ENCODE measurements at places on chromosomes 5 and 9. TPM values are rescaled to one million over a fixed set of nuclear protein-coding genes. Genes with fewer than 3 reads are reported as not detected.
A peak's percentile ranks its signal among the peaks of the same experiment; 100 is the strongest.

DNA sequence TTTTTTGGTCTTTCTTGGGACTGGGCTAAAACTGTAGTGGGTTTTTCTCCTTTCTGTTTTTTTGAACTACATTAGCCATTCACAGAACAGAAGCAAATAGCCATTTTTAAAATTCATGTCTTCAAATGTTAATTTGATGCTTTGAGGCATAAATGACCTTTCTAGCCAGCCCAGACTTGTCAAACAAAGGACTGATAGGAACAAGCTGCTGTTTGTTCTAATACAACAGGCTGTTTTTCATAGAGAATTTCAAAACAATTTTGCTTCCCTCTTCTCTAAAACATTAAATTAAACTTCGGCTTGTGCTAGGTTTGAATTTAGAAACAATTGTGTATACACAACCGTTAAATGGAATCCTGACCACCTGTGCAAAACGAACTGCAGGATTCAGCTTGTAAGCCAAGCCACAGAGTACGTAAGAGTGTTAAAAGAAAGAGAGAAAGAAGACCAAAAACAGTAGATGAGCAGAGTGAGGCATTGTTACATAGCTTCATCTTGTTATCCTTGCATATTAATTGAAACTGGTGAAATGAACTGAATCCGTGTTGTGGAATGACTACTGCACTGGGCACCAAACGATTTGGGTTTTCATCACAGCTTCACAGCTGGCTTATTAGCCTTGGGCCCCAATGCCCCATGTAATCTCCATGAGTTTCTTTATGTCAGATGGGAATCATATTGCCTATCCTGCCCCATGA, 100.0 kb downstream of the ZSWIM6 start:
- DNase-seq: no peak

ZFP2 gene
- 1.4 TPM for total RNA-seq

- DNase-seq: peak; percentile 80
Observed at GRCh38 chr9:107739601-107740082, 250.1 kb upstream of the KLF4 start.

DNA sequence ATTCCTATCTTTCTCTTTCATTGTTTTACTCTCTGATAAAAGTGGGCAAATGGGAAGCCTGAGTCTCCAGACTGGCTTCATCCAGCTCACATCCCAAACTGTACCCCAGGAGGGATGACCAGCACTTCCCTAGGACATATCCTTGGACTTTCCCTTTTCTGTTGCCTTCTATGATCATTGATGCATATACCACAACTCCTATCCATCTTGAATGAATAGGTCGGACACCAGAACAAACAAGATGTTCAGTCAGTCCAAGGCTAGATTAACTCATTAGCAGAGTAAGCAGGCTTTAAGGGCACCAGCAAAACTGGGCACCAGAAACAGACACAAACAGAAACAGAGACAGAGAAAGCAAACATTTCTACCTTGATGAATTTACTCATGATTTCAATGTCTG, 159.1 kb upstream of the RGMB start:
- DNase-seq: no peak

GRCh38 chr5:97096191-97096590, 46.2 kb downstream of the LIX1 start:
- DNase-seq: no peak

GRCh38 chr9:76891874-76892273, 14.0 kb downstream of the PRUNE2 start:
- DNase-seq: no peak

GRCh38 chr5:30592833-30593232, 600.7 kb upstream of the CDH6 start:
- no peak for DNase-seq

IRX4 gene
- total RNA-seq: not detected

DNA sequence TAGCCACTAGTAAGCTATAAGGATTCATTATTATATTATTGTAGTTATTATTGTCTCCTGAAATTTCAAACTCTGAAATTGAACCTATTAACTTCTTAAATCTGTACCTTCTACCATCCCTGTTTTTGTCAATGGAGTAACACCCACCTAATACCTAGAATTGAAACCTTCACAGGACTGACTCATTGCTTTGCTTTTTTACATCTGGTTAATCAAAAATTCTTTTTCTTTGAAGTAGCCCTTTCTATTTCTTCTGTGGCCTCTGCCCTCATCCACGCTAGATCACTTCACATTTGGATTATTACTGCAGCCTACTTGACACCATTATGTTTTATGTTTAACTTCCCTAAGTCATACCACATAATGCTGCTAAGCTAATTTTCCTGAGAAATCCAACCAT, 35.6 kb downstream of the RBM27 start:
- no peak for DNase-seq

DNA sequence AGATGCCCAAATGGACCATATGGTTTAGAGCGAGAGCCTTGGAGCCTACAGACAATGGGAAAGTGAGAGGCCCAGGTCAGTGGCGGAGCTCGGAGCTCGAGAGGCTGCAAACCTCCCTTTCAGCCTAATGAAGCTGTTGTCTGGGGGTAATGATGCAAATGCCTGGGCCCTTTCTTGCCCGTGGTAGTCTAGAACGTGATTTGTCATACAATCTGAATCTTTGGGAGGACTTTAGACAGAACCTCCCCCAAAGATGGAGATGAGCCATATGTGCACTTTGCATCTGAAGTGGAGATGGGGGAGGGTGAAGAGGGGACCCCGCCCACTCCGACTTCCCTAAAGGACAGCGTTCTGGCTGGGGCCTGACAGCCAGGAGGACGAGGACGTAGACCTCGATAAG, 10.3 kb upstream of the NEUROG1 start:
- no peak for DNase-seq

DNA sequence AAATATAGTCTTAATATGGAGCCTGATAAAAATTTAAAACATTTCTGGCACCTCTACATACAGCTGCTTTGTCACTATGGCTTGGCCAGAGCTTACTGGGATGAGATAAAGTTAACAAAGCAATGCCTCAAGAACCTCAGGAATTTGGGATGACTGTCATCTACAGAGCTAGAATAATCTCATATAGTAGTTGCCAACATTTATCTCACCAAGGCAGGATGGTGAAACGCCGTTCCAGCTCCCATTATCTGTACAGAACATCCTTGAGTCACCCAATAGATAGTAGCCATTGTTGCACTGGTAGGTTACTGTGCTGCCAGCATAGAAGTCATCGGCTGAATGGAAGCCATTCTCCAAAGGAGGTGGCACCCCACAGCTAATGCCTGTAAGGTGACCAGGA, 94.6 kb upstream of the TXNDC8 start:
- no peak for DNase-seq

DNA sequence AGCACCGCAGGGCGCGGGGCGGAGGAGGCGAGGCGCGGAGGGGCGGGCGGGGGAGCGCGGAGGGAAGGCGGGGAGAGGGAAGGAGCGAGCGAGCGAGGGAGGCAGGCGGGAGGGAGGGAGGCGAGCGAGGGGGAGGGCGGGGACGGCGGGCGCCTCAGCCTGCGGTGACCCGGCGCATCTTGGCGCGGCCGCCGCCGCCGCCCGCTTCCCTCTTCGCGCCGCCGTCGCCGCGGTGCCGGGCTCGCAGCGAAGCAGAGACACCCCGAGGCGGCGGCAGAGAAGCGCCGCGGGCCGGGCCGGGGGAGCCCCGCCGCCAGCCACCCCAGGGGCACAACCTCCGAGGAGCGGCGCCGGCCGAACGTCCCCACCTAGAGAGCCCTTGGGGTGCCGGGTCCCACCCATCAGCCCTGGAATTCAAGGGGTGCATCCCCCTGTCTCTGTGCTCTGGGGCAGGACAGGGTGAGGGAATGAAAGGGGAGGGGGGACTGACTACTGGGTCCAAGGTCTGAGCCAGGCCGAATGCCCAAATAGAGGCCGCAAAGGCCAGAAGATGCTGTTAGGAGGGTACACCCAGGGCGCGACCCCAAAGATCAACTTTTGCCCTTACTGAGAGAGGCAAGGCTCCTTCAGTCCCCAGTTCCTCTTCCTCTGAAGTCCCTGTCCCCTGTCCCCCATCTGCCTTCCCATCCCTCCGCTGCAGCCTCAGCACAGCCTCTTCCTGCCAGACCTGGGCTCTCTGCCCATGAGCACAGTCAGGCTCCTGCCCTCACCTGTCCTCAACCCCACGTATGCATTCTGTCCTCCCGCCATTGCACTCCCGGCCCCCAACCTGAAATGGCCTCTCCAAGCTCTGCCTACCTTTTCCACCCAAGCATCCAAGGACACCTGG, at the start of gene ADAMTS2:
Gene ADAMTS2 (minus strand): TSS at position 29 of the 889 bp plus-strand sequence. CDS start 133 bp downstream, outside the sequence.
- peak; percentile 30 for DNase-seq

- DNase-seq: no peak
Observed at GRCh38 chr5:53994148-53994547, 316.2 kb downstream of the ARL15 start.

- DNase-seq: no peak
Observed at GRCh38 chr5:54115735-54116403, 194.5 kb downstream of the ARL15 start.

MED27 gene
- total RNA-seq: 0.87 TPM

DNA sequence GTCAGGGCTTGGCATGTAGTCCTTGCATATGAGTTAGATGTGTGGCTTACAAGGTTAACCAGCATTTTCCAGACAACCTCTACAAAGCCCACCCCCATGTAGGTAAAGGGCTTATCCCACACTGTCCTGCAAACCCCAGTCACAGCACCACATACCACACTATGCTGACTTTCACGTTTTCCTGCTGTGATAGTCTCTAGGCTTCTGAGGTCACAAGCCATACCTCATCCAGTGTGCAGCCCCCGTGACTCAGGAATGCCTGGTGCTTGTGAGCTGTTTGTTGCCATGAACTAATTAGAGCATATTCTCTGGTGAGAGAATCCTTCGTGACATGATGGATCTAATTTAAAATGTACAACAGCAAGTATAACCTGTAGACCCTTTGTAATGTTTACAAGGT, 50.8 kb downstream of the ERAP1 start:
- DNase-seq: no peak

GRCh38 chr5:156667616-156668015, 182.5 kb upstream of the PPP1R2B start:
- DNase-seq: no peak

PRKACG gene
- total RNA-seq: not detected

DNA sequence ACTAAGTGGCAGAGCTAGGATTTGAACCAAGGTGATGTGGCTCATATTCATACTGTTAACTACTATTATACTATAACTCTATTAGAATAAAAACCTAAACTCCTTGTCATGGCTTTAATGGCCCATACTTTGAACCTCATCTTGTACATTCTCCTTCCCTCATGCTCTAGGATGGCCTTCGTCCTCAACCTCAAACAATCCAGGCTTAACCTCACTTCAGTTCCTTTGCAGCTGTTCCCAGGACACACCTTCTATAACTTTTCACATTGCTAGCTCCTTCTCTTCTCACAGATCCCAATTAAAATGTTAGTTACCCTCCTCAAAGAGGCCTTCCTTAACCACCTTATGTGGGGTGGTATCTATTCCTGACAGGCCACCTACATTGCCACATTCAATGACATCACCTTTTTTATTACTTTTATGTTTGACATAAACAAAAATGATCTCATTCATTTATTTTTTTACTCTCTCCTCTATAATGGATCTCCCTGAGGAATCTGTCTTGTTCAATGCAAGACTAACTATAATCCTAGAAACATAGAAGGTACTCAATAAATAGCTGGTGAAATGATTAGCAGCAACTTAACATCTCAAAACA, 53.7 kb downstream of the CEP120 start:
- DNase-seq: no peak

DNA sequence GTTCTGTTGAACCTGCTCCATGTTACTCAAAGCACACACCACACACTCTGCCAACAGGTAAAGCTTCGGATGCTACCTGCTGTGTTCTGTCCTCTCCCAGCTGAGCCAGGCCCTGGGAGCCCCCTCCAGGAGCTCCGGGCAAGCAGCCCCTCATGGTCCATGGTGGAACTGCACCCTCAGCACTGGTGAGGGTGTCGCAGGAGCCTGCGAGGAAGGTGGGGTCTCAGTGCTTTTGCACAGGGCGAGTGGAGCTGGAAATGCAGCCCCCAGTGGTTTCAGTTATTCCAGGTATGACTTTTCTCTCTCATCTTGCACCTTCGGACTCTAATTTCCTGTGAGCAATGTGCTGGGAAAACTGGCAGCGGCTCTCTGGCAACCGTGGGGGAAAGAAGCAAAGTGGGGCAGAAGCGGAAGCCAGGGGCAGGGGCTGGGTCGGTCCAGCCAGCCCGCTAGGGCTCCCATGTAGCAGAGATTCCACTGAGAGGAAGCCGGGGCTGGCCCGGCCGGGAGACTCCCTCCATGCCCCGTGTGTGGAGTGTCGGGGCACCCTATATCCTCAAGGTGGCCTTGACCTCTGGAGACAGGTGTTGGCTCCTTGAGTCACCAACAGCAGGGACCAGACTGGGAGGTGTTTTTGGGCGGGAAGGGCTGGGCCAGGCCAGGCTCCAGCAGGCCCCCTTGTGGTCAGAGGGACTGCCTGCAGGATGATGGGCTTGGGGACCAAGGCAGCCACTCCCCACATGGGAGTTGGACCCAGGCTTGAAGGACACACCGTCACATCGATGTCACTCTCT, 75.6 kb upstream of the PRSS3 start:
- peak; percentile 29 for DNase-seq

PPP1R26 gene
- total RNA-seq: 14.2 TPM

GRCh38 chr5:135883441-135883840, 12.2 kb downstream of the IL9 start:
- no peak for DNase-seq

DNA sequence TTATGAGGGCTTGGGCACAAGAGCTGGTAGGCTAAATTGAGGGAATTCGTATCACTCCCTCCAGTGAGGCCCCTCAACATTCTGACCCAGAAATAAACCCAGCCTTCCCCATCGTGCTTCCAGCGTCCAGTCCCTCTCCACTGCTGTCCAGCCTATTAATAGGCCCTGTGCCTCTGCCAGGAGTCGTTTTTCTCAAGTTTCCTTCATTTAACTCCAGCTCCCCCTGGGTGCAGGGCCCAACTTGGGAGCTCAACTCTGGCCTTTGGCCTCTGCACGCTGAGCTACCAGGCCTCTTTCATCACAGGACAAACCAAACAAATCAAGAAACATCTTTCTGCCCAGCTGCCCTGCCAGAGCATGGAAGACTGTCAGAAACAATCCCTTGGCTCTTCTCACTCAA, 10.0 kb downstream of the HBEGF start:
- peak; percentile 78 for DNase-seq

DNA sequence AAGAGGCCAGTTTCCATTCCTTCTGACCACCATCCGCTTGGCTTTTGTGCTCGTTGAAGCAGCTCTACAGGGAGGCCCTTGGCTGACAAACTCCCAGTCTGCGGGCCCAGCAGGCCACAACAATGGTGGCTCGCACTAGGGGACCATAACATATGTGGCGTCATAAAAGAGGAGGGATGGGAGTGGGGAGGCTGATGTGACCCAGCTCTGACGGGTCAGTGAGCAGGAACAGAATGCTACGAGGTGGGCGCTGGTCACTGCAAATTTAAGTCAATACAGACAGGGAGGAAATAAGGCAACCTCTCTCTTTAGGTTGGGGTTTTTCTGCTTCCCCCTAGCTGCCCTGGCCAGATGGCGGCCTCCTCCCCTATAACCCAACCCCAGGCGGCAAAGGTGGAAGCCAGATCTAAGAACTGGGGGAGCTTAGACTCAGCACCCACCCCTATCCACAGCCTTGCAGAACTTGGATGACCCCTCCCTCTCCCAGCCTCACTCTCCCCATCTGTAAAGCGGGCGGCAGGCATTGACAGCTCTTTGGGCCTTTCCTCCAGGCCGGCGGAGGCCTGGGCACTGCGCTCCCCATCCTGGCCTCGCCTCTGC, 778 bp downstream of the FRRS1L start:
- DNase-seq: no peak
